Muscle of back (tissue), 13 donors: ENCODE measurements at places on chromosomes 7 and 10.

- DNase-seq, result no peak
These were observed 42.2 kb downstream of the PCDH15 start for GRCh38 chr10:54758791-54759190.

- no peak for DNase-seq
These were observed 70.2 kb downstream of the ZNF467 start for GRCh38 chr7:149703044-149703650.

GRCh38 chr7:98624846-98625420, 7.8 kb downstream of the NPTX2 start:
- no peak for DNase-seq

GRCh38 chr10:69474742-69475432, 23.6 kb downstream of the TSPAN15 start:
- DNase-seq, result no peak

DNA sequence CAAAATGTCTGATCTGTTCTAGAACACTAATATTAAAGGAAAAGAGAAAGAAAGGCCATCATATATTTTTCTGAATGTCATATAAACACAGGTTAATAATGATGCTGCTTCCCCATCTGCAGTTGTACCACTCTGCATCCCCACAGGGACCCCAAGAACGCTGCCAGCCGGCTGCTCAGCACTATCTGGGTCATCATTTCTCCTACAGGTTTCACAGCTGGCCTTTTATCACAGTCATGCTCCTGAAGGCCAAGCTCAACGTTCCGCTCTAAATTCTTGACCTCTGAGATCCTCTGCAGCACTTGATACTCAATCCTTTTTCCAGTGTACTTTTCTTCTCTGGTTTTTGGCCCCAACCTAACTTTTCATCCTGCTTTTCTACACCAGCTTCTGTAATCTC, 4.8 kb downstream of the IDI1 start:
- DNase-seq, result no peak

GRCh38 chr7:100682228-100682741, 8.7 kb downstream of the GNB2 start:
- no peak for DNase-seq

DNA sequence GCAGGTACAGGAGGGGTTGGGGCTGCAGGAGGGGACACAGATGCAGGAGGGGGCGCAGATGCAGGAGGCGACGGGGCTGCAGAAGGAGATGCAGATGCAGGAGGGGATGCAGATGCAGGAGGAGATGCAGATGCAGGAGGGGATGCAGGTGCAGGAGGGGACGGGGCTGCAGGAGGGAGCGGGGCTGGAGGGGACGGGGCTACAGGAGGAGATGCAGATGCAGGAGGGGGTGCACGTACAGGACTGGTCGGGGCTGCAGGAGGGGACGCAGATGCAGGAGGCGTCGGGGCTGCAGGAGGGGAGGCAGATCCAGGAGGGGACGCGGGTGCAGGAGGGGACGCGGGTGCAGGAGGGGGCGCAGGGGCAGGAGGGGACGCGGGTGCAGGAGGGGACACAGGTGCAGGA, 66.5 kb downstream of the VWA2 start:
- DNase-seq, result no peak

DNA sequence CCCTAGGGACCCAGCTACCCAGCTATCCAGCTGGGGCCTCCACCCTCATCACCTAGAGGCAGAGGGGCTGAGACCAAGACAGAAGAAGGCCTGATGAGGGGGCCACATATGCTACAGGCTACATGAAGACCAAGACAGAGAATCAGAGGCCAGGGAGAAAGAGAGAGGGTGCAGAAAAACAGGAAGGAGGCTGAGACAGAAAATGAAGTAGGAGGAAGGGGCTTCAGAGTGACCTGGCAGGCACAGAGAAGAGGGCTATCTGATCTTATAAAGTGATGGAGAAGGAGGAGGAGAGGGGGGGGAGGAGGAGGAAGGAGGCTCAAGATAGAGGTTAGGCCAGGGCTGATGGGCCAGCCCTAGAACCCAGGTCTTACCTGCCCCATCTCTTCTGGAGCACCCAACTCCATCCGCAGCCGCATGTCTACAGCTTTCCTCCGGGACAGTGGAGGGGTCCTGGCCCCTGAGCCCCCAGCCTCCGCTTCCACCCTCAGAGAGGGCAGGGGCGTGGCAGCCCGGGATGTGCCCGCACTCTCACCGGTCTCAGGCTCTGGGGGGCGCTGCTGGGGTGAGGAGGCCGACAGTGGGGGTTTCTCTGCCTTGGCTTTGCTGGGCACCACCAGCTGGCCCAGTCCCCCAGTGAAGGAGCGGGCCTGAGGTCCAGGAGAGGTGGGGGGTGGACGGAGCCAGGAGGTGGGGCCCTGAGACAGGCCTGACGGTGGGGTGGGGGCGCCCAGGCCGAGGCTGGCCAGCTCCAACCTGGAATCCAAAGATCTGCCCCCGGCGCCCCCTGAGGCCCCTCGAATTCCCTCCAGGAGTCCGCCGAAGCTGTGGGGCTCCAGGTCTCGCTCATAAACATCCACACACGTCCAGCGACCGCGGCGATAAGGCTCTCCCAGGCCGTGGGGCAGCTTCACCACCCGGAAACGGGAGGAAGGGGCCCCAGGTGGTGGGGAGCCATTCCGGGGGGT, 1.8 kb downstream of the TSC22D4 start:
- DNase-seq, result no peak

GRCh38 chr7:74178632-74179031, 4.5 kb downstream of the EIF4H start:
- DNase-seq, result no peak
